ENCODE measurements at places on chromosomes 7 and 10. TPM values are rescaled to one million over a fixed set of nuclear protein-coding genes. Genes with fewer than 3 reads are reported as not detected.

- DNase-seq: no peak
Measured at GRCh38 chr7:127892488-127893314, 138.5 kb downstream of the LRRC4 start.

- DNase-seq: no peak
Measured at GRCh38 chr10:59290448-59290847, 71.9 kb downstream of the FAM13C start.

- no peak for DNase-seq
Measured at GRCh38 chr10:109866995-109867635, 56.2 kb downstream of the XPNPEP1 start.

GRCh38 chr10:119494236-119495020 is 48.1 kb downstream of the RGS10 start:
- DNase-seq: no peak

GRCh38 chr7:1883031-1883761 is 213.1 kb downstream of the ELFN1 start:
- peak; percentile 47 for DNase-seq

Gene ZNF316
- total RNA-seq: 23.4 TPM

Gene CAV1
- 0.38 TPM for total RNA-seq

DNA sequence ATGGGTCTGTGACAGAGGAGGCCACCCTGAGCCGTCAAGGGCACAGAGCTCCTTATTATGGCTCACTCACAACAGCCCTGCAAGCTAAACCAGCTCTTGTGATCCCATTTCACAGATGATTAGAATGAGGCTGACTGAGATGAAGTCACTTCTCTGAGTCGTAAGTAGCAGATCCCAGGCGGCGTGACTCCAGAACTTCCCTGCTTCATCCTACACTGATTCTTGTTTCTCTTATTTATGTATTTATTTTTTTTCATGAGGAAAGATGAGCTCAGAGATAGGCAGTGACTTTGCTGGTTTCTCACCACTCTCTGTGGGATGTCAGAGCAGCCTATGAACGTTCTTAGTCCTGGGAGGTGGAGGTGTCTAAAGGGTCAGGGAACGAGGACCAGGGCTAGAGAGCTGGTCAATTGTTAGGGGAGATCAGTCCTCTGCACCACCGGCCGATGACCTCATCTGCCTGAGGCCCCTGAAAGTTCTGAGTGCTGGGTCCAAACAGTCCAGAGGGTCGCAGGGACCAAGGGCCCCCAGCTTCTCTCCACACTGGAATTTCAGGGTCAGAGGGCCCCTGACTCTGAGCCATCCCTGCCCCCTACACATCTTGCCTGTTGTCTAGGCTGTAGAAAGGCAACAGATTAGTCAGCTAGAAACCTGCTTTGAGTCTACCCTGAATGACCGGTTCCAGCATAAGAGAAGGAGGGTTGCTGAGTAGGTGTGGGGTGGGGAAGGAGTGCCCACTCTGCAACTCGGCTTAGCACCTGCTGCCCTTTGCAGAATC is 17.9 kb downstream of the CLRN3 start:
- DNase-seq: no peak

Gene CTAGE15
- total RNA-seq: not detected

Gene GIMAP4
- 282 TPM for total RNA-seq

Gene CRPPA
- 0.30 TPM for total RNA-seq

GRCh38 chr10:73456187-73456890 is 23.0 kb upstream of the MSS51 start:
- no peak for DNase-seq

Gene UNCX
- not detected for total RNA-seq

Gene SERPINE1
- total RNA-seq: 0.23 TPM

Gene WNT8B
- 0.23 TPM for total RNA-seq

Gene PDE6C
- total RNA-seq: not detected

DNA sequence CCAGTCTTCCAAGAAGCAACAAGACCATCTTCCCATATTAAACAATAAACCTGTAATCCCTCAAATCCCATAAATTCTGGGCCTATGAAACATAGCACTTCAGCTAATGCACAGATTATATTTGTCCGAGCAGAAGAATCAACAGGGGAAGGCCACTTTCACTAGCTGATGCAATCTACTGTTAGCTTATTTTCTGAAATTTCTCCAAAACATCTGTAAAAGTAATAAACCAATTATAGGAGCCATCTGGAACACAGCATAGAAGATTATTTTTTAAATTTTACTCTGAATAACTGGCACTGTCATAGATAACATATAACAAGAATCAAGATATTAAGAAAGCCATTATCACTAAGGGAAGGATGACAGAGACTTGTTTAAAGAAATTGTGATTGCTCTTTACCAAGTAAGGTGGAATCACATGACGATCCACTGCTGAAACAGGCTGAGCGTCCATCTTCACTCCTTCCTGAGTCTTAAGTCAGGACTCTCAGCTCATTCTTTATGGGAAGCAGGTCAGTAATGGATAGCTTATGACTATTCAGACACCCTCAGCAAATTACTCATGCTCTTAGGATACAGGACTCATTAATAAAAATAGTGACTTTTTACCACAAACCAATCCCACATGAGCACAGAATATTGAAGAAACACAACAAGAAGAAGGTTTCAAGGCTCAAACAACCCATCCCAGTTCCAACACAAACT is 719.5 kb downstream of the XPNPEP1 start:
- DNase-seq: no peak

DNA sequence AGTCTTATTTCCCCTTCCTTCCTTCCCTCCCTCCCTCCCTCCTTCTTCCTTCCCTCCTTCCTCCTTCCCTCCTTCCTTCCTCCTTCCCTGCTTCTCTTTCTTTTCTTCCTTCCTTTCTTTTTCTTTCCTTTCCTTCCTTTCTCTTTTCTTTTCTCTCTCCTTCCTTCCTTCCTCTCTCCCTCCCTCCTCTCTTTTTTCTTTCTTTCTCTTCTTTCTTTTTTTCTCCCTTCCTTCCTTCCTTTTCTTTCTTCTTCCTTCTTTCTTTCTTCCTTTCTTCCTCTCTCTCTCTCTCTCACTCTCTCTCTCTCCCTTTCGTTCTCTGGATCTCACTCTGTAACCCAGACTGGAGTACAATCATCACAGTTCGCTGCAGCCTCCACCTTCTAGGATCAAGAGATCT is 6.2 kb downstream of the TMEM130 start:
- DNase-seq: no peak

- DNase-seq: no peak
Measured at GRCh38 chr10:61039868-61040267, 95.9 kb upstream of the RHOBTB1 start.

Gene CCDC172
- total RNA-seq: not detected

GRCh38 chr10:26860102-26860442 is 686 bp downstream of the ABI1 start:
- DNase-seq: peak; percentile 68

GRCh38 chr10:105042906-105043552 is 401.9 kb downstream of the SORCS3 start:
- DNase-seq: no peak

Gene DYDC2
- total RNA-seq: not detected

Gene SEMA3A
- 0.38 TPM for total RNA-seq

Gene SPDYE11
- not detected for total RNA-seq

GRCh38 chr7:72751978-72752377 is 76.0 kb downstream of the TYW1B start:
- no peak for DNase-seq

DNA sequence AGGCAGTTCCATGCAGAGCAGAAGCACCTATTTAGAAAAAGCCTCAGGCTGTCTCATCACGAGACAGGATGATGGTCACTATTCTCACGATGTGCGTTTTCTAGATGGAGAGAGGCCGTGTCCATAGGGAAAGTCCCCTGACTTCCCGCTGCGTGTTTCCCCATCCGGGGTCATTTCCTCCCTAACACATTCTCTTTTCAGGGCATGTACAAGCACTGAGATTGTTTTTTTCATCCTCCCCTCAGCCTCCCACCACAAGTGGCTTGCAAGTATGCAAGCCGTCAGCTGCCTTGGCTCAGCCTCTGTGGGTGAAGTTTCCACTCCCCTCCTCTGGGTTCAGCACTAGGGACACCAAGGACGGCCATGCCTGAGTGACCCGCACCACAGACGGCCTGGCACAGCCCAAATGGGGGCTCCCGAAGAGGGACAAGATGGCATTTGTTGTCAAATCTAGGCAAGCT is 2.7 kb upstream of the CALML5 start:
- DNase-seq: no peak

DNA sequence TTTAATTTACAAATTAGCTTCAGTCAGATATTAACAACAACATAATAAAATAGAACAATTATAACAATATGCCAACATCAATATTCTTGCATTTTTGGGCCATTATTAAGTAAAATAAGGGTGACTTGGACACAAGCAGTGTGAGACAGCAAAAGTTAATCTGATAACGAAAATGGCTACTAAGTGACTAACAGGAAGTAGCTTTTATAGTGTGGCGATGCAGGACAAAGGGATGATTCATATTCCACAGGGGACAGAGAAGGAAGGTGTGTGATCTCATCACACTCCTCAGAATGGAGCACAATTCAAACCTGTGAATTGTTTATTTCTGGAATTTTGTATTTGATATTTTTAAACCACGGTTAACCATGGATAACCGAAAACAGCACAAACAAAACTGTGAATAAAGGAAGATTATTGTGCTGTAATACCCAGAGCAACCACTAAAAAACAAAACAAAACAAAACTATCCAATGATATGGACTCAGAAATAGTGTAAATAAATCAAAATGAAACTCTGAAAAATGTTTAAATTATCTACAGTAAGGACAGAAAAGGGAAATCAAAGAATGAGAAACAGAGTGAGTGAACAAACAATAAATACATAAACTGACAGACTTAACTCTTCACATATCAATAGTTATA is 66.9 kb upstream of the TFEC start:
- DNase-seq: no peak

Gene P4HA1
- total RNA-seq: 49.2 TPM

GRCh38 chr7:24403557-24403956 is 119.6 kb downstream of the NPY start:
- no peak for DNase-seq

DNA sequence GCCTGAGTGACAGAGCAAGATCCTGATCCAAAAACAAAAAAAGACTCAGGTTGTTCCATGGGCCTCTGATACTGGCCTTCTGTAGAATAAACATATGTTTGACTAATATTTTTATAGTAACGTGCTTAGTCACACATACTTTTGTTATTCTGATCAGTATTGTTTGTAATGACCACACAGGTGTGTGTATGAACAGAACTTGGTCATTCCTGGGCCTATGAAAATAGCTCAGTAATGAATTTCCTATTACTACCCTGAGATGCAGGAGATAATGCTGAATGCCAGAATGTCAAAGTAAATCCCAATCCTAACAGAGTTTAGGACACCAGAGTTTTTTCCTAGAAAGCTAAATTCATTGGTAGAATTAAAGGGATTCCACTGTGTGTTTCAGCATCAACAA is 108.7 kb downstream of the DOCK4 start:
- DNase-seq: no peak

Gene ADCYAP1R1
- total RNA-seq: not detected

Gene C10orf67
- total RNA-seq: not detected

GRCh38 chr7:26958834-26959233 is 94.4 kb upstream of the SKAP2 start:
- no peak for DNase-seq

- DNase-seq: no peak
Measured at GRCh38 chr7:83419013-83419412, 229.9 kb downstream of the SEMA3E start.

Gene PRF1
- total RNA-seq: 136 TPM

DNA sequence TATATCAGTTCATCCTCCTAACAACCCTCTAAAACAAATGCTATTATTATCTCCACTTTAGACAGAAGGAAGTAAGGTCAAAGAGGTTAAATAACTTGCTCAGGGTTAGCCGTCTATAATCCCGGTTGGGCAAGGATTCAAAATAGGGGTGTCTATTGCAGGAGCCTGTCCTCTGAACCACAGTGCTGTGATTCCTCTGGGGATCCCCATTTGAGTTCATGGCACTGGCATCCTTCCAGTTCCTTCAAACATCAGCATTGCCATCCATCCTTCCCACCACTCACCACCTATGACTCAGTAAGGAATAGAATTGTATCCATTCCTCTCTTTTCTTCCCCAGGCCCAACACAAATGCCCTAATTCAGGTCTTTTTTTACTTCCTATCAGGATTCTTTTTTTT is 25.6 kb downstream of the HPS6 start:
- DNase-seq: no peak

Gene SP8
- not detected for total RNA-seq

DNA sequence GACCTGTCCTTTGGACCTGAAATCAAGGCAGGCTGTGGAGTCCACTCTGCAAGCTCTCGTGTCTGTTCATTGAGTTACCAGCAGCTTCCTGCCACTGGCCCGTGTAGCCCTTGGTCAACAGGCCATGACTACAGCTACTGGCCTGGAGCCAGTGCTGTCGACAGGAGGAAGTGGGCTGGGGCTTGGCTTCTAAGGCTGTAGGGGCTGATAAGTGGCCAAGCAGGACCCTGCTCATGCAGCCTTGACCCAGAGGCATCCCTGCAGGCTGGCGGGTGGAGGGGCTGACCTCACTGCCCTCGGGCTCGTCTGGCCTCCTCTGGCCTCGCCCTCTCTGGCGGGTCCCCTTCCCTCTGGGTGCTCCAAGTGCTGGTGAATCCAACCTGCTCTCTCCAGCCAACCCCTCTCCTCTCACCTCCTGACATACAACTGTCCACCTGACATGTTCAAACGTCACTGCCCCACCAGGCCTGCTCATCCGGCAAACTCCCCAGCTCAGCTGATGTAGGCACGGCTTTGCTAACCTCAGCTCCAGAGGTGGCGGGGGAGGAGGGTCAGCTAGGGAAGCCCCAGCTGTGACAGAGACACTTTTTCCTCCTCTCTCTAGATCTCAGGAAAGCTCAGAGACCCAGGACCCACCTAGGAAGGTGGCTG is 188.6 kb upstream of the LYZL2 start:
- no peak for DNase-seq

GRCh38 chr10:70435241-70436085 is 6.0 kb downstream of the NODAL start:
- no peak for DNase-seq

Measured in activated CD4-positive, alpha-beta memory T cell treated with anti-CD3 and anti-CD28 coated beads, Interleukin-2, amount 10 ng/mL, durations not matched to agents 7 days and 5 days (primary cell).